Activated naive CD4-positive, alpha-beta T cell treated with anti-CD3 and anti-CD28 coated beads, Interleukin-2, amount 50 U/mL, for 16 hours (primary cell): ENCODE measurements at places on chromosomes 1 and 21.

DNA sequence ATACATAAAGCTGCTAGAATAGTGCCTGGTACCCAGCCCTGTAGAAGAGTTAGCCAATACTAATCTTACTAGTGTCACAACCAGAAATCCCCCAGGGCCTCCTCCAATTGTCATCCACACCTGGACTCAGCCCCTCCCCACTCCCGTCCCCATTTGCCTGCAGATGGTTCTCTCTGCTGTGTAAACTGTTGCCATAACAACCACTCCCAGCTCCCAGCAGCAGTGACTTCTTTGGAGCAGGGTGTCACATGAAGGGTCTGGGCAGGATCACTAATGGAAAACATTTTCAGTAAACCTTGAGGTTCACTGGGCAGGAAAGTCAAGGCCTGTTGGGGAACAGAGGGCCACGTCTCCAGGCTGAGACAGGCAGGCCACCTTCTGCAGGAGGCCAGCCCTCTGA lies 126.0 kb upstream of the IPO9 start:
- no peak for DNase-seq

GRCh38 chr1:7719468-7720094 lies 51.5 kb upstream of the VAMP3 start:
- no peak for DNase-seq

GRCh38 chr1:196650403-196650802 lies 1.4 kb upstream of the CFH start:
- DNase-seq, result no peak

DNA sequence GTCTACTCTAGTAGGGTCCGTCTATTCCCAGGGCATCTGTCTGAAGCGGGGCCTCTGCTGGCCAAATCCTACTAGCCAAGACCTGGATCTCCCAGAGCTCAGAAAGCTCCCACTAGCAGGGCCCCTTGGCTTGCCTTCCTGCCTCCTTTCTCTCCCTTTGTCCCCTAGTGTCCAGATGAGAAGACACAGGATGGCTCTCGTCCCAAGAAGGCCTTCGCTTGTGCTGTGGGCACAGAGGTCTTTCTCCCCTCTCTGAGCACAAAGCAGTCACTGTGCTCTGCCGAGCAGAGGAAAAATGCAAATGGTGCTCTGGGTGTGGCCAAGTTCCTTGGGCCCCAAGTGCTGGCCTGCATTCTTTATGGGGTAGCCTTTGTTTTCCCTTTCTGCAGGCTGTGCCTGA lies 13.0 kb upstream of the GPR137B start:
- no peak for DNase-seq

DNA sequence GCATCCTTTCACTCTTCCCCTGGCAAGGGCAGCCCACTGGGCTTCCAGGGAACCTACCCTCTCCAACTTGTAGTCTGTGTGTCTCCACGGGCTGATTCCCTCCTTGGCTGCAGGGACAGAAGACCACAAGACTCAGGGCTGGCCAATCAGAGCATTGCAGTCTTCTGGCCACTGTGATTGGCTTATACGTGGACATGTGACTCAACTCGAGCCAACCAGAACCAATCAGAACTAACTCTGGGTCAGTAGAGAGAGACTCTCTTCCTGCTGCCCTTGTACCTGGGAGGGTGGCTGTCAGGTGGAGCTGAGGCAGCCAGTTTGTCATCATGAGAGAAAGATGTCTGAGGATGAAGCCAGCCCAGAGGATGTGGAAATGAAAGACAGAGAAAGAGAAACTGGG lies 64.0 kb downstream of the DHRS3 start:
- no peak for DNase-seq

- DNase-seq, result no peak
These were observed 519.2 kb downstream of the KIF26B start for GRCh38 chr1:245673881-245674414.

- no peak for DNase-seq
These were observed 291.9 kb downstream of the DSCAM start for GRCh38 chr21:40555021-40555528.

GRCh38 chr1:108107658-108108057 lies 92.5 kb downstream of the SLC25A24 start:
- DNase-seq, result peak; percentile 55

DNA sequence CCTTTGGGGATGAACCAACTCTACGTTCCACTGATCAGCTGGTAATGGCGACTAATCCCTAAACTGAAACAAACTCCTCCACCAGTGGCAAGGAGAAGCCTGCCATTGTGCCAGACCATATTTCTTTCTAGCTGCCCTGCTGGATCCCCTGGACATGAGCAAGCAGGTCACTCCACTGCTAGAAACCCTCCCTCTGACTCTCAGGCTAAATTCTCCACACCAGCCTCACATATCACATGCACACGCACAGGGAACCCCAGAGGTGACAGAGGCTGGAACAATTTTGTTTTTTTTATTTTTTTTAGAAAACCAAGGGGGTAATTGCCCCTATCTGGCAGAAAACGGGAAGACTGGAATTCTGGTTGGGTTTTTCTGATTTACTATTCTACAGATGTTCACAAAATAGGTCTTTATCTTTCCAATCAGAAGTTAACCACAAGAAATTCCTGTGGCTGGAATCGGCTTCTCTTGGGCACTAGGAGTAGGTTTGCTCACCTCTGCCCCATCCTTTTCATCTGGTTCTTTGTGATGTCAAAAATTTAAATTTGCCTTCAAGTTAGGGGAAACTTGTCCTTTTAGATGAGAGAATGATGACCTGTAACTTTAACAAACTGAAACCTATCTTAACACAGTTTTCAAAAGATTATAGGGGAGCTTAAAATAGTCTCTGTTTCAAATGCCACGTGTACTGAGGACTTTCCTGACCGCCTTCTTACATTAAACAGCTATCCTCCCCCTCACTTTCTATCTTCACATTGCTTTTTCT lies 258.1 kb downstream of the SDCCAG8 start:
- no peak for DNase-seq

DNA sequence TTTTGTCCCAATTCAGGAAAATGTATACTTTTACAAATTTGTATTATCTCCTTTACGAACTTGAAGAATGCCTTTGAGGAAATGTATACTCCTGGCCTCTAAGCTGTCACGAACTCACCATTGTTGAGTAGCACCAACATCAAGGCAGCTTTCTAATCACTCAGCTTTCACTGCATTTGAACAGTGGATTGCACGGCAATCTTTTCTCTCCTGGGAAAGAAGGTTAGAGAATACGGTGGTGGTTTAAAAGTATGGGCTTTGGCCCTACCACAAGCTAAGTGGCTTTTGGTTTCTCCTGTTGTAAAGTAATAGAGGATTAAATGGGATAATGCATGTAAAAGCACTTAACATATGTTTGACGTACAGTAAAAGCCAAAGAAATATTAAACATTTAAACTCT lies 57.8 kb downstream of the CNST start:
- DNase-seq, result no peak

DNA sequence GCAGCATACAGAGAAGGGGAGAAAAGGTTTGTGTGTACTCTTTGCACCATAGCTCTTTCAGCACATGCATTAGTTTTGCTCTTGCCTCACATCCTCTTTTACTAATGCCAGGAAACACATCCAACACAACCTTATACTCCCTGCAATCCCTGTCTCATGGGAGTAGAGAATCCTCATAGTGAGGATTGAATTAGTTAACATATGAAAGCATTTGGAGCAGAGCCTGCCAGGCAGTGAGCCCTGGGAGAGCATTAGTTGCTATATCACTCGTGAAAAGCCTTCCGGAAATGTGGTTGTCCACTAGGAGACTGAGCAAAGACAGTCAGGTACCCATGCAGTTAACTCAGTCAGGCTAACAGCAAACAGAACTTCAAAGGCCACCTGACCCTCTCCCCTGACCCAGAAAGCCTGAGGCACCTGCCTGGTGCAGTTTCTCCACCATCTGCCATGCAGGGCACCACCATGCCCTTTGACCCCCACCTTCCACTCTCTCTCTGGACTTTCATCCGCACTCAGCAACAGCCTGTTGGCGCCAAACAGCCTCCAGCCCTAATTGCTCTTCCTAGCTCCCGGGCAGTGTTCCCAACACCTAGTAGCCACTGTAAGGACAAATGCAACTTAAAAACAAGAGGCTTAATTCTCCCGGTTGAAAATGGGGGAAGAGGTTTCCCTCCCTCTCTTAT lies 14.9 kb upstream of the AGT start:
- DNase-seq, result no peak

GRCh38 chr1:116988908-116989307 lies 12.7 kb upstream of the CD101 start:
- DNase-seq, result no peak
